ENCODE measurements at places on chromosomes 3 and 15.

- no peak for DNase-seq
These were observed 76.3 kb upstream of the FRMD4B start for GRCh38 chr3:69462022-69462825.

DNA sequence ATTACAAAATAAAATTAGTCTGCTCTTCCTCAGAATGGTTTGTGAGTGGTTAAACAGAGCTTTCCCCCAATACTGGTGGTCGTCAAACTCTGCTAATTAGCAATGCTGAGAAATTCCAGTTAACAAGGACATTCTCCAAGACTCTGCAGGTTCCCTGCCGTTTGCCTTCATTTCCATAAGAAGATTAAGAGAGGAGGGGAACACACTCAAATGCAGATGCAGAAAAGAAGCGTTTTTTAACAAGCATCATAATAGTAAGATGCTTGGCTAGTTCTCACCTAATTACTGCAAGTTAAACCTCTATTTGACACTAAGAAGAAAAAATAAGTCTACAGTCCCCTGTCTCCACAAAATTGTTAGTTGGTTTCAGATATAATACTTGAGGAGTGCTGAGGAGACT is 3.7 kb upstream of the SOX2 start:
- DNase-seq: no peak

DNA sequence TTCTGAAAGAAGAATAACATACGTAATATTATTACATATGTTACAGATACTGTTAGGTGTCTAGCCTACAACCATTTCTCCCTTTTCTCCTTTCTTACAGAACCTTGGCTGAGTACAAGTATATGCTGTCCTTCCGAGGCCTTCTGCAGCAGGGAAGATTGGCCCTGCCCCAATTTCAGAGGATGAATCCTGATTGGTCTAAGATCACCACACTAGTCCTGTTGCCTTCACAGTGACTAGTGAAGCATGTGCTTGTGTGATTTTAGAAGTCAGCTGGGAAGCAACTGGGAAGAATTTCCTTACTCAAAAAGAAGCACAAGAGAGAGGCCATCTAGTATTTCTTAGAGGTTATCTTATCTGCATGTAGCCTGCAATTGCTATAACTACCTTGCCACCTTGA is 30.6 kb upstream of the MECOM start:
- no peak for DNase-seq

DNA sequence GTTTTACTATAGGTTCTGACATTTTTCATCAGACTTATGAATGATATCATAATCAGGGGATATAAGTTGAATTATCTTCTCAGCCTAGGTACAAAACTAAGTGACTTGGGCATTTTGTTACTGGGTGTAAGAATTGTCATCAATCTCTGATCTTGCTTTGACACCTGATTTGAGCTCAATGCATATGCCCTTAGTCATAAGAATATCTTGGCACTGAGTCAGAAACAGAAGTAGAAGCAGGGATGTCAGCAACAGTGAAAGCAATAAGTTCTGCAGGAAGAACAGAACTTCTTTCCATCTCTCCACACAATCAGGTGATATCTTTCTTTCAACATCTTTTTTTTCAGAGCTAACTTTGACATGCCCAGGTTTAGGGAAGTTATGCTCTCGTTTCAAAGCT is 14.6 kb downstream of the SLITRK3 start:
- no peak for DNase-seq

DNA sequence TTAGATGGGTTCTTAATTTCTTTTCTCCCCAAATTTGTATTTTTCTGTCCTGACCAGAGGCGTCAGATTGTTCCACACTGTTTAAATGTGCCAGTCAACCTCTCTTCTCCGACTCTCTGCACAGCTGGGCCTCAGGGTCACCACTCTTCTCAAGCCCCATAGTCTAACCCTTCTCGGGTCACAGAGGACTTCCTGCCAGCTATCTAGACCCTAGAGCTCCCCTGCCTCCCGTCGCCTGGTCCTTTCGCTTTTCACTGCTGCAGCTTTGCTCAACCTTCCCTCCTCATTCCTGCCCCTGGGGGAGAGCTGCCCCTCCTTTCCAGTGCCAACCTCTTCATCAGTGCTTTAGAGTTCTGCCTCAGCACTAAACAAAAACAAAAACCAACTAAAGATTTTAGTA is 151.7 kb downstream of the ATG7 start:
- DNase-seq: no peak

- DNase-seq: peak; percentile 13
These were observed 97.3 kb downstream of the MBNL1 start for GRCh38 chr3:152365766-152366593.

- DNase-seq: peak; percentile 42
These were observed 859 bp downstream of the RORA start for GRCh38 chr15:61227950-61228936.

DNA sequence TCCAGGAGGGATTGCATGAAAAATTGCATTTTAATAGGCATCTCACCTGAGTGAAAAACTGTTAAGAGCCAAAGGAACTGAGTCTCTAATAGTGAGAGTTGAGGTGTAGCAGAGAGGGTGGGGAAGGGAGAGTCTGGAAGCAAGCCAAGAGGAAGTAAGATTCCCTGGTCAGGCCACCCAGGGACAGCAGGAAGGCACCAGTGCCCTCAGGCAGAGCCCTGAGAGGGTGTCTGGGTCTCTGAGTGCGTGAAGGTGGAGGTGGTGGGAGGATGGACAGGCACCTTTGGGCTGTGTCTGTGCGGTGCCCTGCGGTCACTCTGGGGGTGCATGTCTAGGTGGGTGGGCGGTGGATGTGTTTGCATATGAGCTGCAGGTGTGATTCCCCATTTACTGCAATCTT is 300.4 kb upstream of the ROPN1 start:
- no peak for DNase-seq

GRCh38 chr3:124207873-124208485 is 216.1 kb upstream of the ROPN1 start:
- DNase-seq: no peak

- peak; percentile 86 for DNase-seq
These were observed 82.2 kb upstream of the CTDSPL start for GRCh38 chr3:37779289-37780152.

GRCh38 chr15:28904003-28904402 is 18.2 kb downstream of the APBA2 start:
- DNase-seq: no peak

DNA sequence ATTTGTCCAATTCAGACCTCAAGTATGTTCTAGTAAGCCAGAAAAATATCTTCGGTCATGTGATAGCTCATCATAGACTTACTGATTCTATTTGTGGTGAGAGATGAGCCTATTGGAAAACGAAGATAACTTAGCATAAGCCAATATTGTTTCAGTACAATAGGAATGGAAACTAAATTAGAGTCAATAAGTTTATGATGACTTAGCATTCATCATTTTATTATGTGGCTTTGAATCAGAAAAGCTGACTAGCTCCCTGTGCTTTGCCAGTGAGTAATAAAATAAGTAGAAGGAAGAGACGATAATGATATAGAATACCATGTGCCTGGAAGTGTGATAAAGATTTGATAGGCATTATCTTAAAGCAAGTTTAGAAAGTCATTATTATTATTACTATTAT is 605.6 kb downstream of the AGBL1 start:
- no peak for DNase-seq

DNA sequence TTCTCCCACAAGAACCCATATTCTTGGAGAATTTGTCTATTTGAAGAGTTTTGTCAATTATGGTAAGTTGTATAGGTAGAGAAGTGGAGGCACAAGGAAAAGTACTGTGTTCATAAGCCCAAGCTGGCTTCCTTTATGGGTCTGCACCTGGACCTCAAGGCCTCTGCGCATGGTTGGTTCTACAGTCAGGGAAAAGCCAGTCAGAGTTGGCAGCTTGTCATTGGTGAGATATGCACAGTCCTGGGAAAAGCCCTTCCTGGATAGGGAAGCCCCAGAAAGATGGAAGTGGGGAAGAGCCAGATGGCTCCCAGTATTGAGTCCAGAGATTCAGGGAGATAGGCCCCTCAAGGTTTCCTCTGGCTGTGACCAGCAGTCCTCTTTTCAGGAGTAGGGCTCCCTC is 15.8 kb downstream of the BOC start:
- no peak for DNase-seq

GRCh38 chr3:131020122-131020693 is 6.4 kb downstream of the ASTE1 start:
- no peak for DNase-seq

DNA sequence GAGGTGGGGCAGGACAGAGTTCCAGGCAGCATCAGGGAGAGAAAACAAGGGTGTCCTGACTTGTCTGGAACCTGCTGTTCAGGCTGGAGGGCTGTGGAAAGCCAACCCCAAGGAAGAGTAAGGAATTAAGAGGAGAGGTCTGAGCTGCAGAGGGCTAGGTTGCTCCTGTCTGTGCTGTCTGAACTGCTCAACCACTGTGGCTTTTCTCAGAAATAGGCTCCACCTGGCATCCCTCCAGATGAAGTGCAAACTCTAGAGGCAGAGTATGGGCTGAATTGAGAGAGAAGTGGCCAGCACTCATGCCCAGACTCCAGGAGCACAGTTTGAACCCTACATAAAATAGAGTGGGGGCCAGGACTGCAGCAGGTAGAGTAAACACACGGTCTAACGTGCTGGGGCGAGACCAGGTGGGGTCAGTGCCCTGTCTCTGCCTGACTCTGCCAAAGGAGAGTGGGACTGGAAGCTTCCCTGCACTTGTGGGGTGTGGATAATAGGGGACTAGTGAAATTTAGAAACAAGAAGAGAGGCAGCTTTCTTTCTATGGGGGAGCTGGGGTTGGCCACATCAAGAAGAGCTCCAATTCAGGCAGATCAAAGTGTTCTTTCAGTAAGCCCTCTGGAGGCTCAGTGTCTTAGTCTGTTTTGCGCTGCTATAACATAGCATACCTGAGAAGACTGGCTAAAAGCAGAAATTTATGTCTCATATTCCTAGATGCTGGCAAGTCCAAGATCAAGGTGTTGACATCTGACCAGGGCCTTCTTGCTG is 28.0 kb upstream of the MNS1 start:
- no peak for DNase-seq

- no peak for DNase-seq
These were observed 169.3 kb upstream of the TPM1 start for GRCh38 chr15:62873203-62873602.

DNA sequence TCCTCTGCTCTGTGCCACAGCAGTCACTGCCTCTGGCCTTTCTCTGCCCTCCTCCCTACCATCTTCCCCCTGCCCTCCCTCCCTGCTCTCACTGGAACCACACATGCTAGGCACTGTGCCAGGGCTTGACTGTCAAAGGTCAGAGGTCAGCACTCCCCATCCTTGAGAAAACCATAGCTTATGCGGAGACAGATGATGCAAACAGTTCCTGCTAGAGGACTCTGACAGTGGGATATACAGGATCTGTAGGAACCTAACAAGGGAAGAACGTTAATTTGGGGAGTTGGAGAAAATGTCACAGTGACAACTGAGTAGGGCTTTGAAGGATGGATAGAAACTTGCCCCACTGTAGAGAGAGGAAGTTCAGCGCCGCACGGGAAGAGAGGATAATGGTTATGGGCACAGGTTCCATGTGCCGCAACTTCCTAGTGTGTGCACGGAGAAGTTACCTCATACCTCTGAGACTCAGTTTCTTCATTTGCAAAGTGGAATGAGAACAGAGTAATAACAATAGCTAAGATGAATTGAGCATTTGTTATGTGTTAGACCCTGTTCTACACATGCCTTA is 29.3 kb upstream of the XYLB start:
- DNase-seq: no peak

DNA sequence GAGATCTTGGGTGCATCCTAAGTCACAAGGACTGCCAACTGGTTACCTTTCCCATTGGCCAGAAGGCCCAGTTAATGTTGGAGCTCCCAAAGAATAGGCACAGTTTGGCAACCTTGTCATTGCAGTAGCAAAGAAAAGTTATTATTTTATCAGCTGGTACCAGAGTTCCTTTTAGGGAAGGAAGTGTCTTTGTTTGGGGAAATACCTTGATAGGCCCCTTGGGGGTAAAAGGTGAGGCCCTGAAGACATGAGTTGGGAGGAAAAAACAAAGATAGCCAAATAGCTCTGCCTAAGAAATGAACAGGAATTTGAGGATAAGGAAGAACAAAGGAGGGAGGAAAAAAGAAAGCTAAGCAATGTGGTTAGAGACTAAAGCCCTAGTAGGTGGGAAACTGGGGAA is 85.8 kb downstream of the ANP32A start:
- no peak for DNase-seq

GRCh38 chr3:110405830-110406585 is 665.6 kb upstream of the NECTIN3 start:
- DNase-seq: no peak

- DNase-seq: peak; percentile 91
These were observed 26.6 kb downstream of the ITGB5 start for GRCh38 chr3:124860599-124860998.

DNA sequence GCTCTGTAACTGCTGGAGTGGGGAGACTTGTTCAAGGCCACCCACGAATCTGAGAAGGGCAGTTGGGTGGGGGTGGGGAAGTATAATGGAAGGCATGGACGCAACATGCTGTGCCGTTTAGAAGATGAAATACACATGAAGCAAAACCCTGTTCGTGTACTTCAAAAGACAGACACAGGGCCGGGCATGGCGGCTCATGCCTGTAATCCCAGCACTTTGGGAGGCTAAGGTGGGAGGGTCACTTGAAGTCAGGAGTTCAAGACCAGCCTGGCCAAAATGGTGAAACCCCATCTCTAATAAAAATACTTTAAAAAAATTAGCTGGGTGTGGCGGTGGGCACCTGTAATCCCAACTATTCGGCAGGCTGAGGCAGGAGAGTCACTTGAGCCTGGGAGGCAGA is 36.9 kb upstream of the SFMBT1 start:
- DNase-seq: no peak

- DNase-seq: no peak
These were observed 23.5 kb downstream of the TPRG1 start for GRCh38 chr3:189195302-189195701.

GRCh38 chr15:25694239-25694584 is 168.9 kb downstream of the ATP10A start:
- no peak for DNase-seq

GRCh38 chr15:45442507-45443135 is 64.3 kb upstream of the GATM start:
- peak; percentile 66 for DNase-seq

DNA sequence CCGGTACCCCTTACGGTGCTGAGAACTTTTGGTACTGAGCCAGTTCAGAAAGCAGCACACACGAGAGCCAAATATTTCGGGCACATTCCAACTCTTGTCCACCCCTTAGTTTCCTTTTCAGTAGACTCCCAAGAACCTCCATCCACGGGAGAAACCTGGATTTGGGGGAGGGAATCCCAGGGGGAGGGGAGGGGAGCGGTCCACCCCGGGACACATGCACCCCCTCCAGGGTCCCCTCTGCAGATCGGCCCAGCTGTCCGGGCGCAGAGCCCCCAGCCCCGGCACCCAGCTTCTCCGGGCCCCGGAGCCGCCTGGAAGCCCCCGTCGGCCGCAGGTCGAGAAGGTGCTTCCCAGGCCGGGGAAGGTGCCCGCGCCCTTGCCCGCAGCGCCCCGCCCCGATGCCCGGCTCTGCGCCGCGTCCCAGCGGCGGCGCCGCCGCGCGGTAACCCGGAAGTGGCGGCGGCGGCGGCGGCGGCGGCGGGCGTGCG is 455 bp upstream of the ABHD17C start:
- peak; percentile 55 for DNase-seq

DNA sequence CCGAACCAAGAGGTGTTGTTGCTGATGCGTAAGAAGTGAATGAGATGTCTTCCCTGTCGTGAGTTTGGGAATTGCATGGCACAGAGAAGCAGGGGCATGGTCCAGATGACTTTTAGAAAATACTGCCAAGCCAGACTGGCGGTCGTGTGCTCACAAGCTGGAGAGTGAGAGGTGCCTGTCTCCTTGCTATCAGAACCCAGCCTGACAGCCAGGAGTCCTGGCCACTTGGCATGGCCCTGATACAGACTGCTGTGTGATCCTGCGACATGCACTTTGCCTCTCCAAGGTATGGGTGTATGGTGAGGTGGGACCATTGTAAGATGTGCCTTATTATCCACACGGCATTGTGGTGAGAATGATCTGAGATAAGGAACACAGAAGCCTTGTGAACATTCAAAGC is 93.0 kb downstream of the SMAD3 start:
- no peak for DNase-seq

Data from GM03348 (cell line).